ENCODE measurements at places on chromosomes 7 and 10. TPM values are rescaled to one million over a fixed set of nuclear protein-coding genes. Genes with fewer than 3 reads are reported as not detected.
A peak's percentile ranks its signal among the peaks of the same experiment; 100 is the strongest.

GRCh38 chr7:98456866-98457265, 56.0 kb upstream of the BAIAP2L1 start:
- DNase-seq, result no peak

- no peak for DNase-seq
Observed at GRCh38 chr7:27187475-27188385, 2.7 kb upstream of the HOXA11 start.

GRCh38 chr7:95723583-95724180, 48.7 kb upstream of the DYNC1I1 start:
- DNase-seq, result no peak

DNA sequence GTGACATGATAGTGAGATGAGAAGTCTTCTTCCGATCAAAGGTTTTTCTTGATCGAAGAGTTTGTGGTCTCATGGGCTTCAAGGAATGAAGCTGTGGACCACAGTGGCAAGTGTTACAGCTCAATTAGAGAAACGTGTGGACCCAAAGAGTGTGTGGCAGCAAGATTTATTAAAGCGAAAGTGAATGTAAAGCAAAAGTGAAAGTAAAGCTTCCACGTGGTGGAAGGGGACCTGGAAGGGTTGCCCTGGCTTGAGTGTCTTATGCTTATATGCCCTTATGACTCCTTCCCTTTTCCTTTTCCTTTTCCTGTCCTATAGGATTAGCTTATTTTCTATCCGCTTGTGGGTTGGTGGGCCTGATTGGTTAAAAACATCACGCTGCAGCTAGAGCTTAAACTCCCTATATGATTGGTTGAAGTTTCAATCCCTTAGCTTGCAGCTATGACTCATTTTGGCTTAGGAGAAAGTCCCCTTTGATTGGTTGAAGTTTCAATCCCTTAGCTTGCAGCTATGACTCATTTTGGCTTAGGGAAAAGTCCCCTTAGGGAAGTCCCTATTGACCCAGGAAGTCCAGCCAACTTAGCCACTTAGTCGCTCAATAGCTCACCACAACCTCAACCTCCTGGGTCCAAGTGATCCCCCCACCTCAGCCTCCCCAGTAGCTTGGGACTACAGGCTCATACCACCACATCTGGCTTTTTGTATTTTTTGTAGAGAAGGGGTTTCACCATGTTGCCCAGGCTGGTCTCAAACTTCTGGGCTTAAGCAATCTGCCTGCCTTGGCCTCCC, 34.7 kb downstream of the MRPS24 start:
- no peak for DNase-seq

DNA sequence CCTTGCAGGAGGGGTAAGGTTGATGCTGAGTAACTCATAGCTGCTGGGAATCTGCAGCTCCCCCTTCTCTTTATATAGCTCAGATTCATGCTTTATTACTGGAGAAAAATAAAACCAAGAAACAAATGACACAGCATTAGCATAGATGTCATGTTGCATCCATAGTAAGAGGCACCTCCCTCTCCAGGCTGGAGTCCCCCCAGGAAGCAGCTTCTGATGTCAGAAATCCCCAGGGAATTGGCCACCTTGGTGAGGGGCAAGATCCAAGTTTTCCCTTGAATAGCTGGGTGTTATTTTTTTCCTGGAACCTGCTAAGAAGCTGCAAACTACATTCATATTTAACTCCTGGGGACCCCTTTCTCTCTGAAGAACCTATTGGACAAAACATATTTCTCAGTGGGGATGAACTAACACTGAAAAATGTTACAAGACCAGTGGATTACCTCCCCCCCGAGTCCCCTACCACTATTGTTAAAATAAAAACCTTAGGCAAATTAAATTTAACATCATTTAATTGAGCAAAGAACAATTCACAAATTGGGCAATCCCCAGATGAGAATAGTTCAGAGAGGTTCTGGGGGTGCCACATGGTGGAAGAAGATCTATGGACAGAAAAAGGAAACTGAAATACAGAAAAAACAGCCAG, 163.7 kb upstream of the NAMPT start:
- DNase-seq, result no peak

- DNase-seq, result no peak
Observed at GRCh38 chr7:15647309-15647708, 39.2 kb downstream of the MEOX2 start.

DNA sequence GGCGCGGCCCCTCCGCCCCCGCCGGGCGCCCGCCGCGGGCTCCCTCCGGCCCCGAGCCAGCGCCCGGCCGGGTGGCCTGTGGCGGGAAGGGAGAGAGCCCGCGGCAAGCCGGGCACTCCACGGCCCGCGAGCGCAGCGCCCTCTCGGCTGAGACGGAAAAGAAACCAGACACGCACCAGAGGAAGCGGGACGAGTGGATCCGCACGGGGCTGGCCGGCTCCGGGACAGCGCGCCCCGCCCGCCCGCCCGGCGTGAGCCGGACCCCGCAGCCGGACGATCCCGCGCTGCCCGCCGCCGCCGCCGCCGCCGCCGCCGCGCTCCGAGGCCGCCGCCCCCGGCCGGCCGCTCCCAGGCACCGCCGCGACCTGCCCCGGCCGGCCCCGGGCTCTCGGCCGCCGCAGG, 300 bp downstream of the ARHGAP21 start:
- peak; percentile 27 for DNase-seq

CDH23 gene
- 4.0 TPM for polyA plus RNA-seq

CHN2 gene
- 13.3 TPM for polyA plus RNA-seq

GRCh38 chr7:42233695-42234331, 3.2 kb downstream of the GLI3 start:
- no peak for DNase-seq

DNA sequence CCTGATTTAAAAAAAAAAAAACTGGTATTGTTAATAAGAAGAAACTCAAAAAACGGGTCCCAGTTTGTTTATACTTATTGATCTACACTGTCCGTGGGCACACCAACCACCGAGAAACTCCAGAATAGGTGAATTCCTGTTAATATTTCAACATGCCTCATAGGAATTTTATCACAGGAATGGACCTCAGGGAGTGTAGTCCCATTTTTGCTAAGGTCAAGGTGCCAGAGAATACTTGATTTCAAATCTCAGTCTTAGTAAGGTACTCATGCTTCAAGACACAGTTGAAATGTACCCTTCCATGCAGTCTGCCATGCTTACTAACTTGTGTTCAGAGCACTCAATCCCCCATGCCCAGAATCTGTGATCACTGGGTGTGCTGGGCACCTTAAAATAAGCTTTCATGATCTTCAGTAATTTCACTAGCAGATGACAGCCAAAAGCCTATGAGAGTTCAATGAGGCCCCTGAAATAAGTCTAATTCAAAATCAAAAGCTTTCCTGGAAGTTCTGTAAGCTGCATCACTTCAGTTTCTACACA, 385.7 kb downstream of the TNS3 start:
- no peak for DNase-seq

CCDC172 gene
- not detected for polyA plus RNA-seq

GRCh38 chr7:125526092-125526491, 596.5 kb upstream of the POT1 start:
- DNase-seq, result no peak

GRCh38 chr10:89549510-89549909, 14.1 kb upstream of the SLC16A12 start:
- DNase-seq, result no peak

DNA sequence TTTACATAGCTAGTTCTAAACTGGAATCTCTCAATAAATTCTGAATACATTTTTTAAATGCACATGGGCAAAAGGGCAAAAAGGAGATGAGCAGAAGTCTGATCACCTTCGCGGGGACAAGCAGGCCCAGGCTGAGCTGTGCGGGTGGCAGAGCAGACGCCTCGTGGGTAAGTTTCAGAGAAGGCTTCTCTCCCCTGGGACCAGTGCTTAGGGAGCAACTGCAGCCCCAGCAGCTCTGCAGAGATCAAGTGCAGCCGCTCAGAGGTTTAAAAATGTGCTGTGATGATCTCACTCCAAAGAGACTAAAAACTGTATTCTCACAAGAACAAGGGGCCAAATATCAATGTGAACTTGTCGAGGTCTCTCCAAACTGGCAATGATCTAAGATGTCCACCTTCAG, 264.3 kb upstream of the RNF32 start:
- no peak for DNase-seq

DNA sequence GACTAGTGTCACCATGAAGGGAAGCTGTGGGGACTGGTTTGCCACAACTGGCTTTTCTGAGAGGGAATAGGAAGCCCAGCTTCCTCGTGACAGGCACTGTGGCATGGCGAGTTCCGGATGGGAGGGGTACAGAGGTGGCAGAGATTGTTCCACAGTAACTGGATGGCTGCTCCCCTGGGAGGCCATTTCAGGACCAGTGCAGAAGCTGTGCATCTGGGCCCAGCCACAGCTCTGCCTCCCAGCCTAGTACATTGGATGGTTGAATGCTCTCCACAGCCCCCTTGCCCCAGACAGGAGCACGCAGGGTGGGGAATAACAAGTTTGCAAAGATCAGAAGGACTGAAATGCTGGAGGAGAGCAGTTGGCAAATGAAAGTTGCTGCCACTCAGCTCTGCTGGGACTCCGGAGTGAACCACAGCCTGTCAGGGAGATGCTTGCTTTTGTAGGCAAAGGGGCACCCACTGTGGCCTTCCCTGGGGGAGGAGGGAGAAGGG, 51.8 kb downstream of the GSDME start:
- no peak for DNase-seq

- no peak for DNase-seq
Observed at GRCh38 chr7:89826121-89826520, 328.1 kb upstream of the STEAP1 start.

- no peak for DNase-seq
Observed at GRCh38 chr10:15796762-15797161, 63.5 kb downstream of the MINDY3 start.

VWDE gene
- 3.5 TPM for polyA plus RNA-seq

CHAT gene
- not detected for polyA plus RNA-seq

LHFPL3 gene
- 0.10 TPM for polyA plus RNA-seq

GBX1 gene
- polyA plus RNA-seq, result 1.5 TPM

DNA sequence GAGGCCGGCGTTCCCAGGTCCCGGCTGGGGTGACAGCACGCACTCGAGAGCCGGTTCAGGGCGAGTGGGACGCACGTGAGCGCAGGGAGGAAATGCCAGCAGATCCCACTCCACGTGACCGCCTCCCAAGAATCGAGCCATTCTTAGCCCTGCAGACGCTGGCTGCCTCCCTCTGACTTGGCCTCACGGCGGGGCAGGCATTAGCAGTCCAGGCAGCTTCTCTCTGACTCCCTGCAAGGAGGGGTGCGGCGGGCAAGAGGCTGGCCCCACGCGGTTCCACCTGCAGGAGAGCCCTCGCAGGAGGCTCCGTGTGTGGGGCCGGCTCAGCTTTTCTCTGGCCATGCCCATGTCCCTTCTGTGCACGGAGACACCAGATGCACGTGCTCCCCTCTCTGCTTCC, 10.1 kb downstream of the GPR146 start:
- no peak for DNase-seq

C10orf67 gene
- polyA plus RNA-seq, result 0.13 TPM

PNLIPRP1 gene
- polyA plus RNA-seq, result not detected

- DNase-seq, result no peak
Observed at GRCh38 chr7:107594961-107595737, 15.1 kb downstream of the BCAP29 start.

GRCh38 chr7:35319606-35320005, 65.7 kb upstream of the TBX20 start:
- DNase-seq, result no peak

OPN4 gene
- polyA plus RNA-seq, result not detected
